Activated CD4-positive, alpha-beta T cell treated with anti-CD3 and anti-CD28 coated beads, Interleukin-2, amount 50 U/mL, for 48 hours (primary cell): ENCODE measurements at places on chromosomes 5 and 9.

GRCh38 chr9:7622481-7622880 lies 177.1 kb downstream of the DMAC1 start:
- no peak for DNase-seq

DNA sequence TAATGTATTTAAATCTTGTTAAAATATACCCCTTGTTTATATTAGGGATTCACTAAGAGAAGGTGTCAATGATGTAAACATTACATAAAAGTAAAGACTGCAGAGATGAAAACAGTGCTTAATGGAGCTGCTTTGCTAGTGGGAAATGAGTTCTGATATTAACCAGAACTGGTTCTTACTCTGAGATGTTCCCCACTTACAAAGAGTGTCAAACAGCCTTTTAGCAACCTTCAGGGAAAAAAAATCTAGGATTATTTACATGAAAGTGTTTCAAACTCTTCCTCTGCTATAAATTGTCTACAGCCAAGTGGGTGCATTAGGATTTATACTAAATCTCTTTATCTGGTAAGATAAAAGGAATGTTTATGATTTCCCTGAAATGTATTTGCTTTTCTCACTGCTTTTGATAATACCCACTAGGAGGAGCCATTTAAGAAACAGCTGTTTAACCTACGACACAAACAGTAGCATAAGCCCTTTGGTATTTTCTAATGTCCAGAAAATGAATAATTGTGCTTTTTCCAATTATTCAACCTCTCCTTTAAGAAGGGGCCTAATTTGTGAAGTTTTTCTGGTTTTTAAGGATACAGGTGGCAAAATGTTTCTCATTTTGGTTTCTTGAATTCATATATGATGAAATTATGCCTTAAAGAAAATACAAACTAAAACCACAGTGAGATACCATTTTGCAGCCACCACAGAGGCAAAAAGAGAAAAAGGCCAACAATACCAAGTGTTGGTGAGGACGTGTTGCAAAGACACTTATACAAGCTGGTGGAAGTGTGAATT lies 186.3 kb downstream of the TLE4 start:
- DNase-seq, result no peak

DNA sequence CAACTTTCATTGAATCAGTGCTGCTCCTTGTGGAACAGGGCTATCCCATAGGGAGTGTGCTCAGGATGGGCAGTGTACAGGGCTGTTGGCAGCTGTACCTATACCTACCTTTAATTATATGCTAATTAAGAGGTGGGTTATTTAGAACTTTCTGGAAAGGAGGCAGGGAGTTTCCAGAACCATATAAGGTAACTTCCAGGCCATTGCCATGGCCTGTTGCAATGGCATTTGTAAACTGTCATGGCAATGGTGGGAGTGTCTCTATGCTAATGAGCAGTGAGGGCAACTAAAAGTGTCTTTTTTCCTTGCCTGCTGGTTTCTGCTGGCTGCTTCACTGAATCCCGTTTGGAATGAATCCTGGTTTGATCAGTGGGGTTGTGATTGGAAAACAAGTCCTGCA lies 2.3 kb upstream of the ARHGAP26 start:
- DNase-seq, result no peak

- DNase-seq, result no peak
These were observed 142.0 kb downstream of the CMYA5 start for GRCh38 chr5:79831381-79832309.

GRCh38 chr9:76294301-76294700 lies 99.9 kb downstream of the RFK start:
- no peak for DNase-seq

GRCh38 chr5:98363157-98363556 lies 410.3 kb upstream of the RGMB start:
- DNase-seq, result no peak

GRCh38 chr5:84028093-84028492 lies 307.4 kb upstream of the HAPLN1 start:
- DNase-seq, result no peak

GRCh38 chr9:19136129-19136528 lies 8.8 kb upstream of the PLIN2 start:
- no peak for DNase-seq

GRCh38 chr5:125257057-125257972 lies 510.9 kb upstream of the ZNF608 start:
- no peak for DNase-seq

- no peak for DNase-seq
These were observed 4.9 kb upstream of the LCN1 start for GRCh38 chr9:135516132-135516860.

GRCh38 chr5:150044329-150044681 lies 42.0 kb downstream of the CSF1R start:
- DNase-seq, result no peak

DNA sequence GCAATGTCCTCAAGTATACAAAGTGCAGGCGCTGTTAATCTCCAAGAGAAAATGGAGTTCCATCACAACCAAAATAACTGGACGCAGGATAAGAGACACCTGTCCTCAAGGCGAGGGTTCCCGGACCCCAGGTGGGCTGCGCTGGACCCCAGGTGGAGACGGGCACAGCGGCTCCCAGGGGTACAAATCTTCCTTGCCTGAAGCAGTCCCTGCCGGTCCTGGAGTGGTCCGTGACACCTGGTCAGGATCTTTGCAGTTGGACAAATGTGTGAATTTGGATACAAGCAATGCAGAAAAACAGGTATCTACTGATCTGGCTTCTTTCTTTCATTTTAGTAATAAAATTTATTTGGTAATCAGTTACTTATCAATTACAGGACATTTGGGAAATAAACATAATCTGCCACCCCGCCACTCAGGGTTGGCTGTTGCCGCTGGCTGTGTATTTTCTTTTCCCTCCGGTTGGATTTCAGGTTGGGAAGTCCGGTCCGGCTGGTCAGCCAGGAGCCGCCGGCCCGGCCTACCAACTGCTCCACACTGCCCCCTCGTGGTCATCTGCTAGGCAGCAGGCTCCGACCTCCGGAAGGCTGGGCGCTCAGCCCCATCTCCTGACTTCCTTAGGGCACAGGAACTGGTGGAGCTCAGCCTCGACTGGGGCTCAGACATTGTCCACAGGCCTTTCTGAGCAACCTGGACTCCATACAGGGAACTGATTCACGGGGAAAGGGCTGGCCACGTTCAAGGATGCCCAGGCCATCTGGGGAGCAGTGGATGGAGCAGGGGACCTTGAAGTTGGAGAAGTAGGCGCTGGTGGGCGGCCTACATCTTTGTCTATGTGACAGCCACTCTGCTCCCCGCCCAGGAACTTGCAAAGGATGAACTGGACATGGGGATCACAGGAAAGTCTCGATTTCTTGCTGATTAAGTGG lies 43.4 kb downstream of the NXNL2 start:
- peak; percentile 75 for DNase-seq

- DNase-seq, result no peak
These were observed 358.9 kb downstream of the DEPDC1B start for GRCh38 chr5:60340965-60341471.

- DNase-seq, result no peak
These were observed 2.9 kb downstream of the TPD52L3 start for GRCh38 chr9:6330958-6331634.

DNA sequence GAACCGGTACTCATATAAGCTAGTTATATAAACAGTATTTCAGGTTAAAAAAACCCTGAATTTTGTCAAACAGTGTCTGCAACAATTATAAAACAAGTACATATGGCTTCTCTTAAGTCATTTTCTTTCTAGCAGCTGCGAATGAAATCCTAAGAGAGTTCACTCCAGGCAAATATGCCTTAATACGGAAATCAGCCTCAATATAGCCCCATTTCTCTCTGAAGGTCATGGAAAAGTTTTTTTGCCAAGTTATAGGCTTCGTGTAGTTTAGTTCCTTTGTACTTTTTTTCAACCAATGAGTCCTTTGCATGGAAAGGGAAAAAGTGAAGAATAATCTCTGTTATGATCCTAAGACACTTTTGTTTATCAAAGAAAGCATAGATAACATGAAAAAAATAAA lies 848.0 kb upstream of the ACO1 start:
- DNase-seq, result no peak

DNA sequence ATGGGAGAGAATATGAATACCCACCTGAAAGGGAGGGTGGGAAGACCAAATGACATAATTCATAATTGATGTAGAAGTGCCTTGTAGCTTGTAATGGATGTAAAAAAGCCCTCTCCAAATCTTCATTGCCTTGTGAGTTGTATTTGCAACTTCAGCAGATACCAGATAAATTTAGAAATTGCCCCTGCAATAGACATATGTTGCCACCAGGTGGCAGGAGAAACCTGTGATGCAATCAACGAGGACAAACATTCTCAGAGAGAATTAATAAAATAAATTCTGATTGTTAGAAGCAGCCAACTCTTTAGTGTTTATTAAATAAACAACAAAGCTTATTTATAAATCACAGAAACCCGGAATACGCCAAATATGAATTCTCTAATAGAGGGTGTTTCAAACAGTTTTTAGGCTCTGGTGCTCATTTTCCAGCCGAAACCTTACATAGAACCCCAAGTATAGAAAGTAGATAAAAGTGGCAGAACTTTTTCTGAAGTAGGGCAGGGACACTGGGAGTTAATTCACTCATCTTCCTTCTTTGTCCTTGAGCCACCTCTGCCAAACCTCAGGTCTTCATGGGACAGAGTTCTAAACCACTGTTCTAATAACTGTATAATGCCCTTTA lies 147.8 kb downstream of the TMEM38B start:
- DNase-seq, result peak; percentile 13

DNA sequence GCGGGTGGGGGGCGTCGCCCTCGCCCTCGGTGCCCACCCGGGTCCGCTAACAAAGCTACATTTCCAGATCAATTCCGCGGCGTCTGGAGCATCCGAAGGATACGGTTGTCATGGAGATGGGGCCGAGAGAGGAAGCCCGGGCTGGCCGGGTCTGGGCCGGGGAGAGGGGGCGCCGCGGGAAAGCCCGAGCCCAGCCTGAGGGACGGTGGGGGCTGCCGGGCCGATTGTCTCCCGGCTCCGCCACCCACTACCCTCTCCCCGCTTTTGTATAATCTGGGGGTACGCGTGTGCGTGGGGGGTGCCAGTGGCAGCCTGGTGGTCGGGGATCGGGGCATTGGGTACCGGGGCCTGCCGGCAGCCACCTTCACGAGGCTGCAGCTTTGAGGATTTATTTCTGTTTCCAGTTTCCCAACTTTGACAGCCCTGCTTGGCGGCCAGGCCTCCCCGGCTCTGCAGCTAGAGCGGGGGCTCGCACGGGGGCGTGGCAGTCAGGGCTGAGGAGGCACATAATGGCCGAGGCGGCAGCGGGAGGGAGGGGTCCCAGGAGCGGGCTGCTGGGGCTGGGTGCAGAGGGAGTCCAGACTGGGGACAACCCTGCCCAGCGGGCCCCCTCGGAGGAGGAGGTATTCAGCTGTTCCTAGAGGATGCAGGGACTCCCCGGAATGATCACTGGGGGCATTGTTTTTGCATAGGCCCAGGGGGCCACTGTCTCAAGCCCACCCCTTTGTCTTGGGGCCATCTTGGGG lies 626 bp downstream of the PSD2 start:
- DNase-seq, result no peak

DNA sequence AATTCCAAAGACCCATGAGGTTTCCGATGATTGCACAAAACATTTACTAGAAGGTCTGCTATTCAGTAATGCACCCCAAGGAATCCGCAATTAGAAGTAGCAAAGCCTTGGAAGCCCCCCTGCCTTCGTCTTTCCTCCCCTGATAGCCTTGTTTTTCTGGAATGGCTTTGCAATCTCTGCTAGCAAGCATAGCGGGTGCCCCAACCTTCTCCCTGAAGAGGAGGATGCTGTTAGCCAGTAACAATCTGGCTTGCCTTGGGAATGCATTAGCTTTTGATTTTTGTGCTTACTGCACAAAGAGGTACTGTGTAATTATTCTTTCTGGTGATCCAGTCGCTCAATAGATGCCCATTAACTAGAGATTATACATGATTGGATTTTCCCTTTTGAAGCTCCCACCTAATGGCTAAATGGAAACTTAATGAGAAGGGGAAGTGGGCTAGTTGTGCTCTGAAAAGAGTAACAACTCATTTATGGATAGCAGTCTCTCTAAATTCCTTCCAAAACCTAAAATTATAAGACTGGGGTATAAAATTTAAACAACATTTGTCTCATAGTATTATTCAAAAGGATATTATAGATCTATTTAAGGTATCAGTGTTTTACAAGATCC lies 91.6 kb downstream of the FBXW11 start:
- DNase-seq, result no peak

DNA sequence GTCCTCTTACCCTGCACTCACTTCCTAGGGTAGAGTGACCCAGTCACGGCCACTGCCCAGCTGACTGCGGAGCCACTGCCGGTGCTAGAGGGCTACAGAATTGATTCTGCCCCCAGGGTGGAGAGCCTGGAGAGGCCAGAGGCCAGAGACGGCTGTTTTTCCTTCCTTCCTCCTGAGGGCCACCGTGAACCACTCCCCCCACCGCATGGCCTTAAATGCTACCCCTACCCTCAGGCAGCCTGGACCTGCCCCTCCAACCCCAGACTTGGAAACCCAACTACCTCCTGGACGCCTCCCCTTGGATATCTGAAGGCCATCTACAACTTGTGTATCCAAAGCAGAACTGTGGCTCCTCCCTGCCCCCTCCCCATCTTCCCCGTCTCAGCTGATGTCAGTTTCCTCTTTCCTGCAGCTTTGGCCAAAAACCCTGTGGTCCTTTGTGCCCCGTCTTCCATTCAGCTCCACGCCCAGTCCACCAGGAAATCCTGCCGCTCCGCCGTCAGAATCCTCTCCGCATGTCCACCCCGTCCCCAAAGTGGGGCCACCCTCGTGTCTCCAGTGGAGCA lies 16.3 kb downstream of the SH2D3C start:
- DNase-seq, result no peak

DNA sequence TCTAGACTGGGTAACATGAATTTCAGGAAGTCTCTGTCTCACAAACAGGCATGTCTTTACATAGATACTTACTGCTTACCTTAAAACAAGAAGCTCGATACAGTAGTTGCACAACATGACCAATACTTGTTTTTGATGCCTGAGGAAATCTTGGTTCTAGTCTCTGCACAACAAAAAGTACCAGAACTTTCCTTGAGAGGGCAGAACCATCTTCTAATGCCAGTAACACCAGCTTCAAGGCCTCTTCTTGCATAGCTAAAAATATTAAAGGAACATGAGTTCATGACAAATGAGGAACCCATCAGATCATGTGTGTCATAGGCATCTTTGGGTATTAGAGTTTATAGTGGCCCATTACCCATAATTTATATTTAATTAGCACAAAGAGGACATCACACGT lies 22.0 kb downstream of the RC3H2 start:
- no peak for DNase-seq

DNA sequence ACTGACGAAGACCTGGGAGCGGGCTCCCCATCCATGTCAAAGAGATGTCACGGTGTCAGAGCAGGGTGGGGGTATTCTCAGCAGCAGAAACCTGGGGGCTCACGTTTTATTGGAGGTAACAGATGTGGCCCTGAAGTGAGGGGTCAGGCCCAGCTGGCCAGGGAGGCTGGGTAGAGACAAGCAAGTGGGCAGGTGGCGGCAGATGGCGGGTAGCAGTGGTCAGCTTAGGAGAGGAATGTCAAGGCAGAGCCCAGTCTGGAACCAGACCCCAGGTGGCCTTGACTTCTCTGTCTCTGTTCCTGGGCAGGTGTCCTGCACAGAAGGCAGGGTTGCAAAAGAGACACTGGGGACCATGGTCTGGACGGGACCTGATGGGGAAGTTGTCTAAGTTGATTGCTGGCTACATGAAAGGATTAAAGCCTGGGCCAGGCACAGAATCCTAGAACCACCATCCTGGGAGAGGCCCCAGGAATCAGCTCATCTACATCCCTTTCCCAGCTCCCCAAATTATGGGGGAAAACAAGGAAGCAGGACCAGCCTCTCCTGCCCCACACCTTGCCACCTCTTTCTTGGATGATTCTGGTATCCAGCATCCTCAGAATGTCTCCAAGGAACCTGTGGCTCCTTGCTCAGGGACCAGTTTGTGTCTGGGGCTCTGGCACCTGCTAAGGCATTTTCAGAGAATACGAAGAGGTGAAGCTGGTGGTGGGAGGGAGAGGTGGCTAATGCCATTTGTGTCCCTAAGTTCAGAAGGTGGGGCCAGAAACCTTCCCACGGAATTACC lies 72.5 kb downstream of the AMBP start:
- DNase-seq, result no peak
